ENCODE measurements at places on chromosomes 5 and 9.

GRCh38 chr5:87183896-87184295 is 83.8 kb upstream of the RASA1 start:
- no peak for DNase-seq

DNA sequence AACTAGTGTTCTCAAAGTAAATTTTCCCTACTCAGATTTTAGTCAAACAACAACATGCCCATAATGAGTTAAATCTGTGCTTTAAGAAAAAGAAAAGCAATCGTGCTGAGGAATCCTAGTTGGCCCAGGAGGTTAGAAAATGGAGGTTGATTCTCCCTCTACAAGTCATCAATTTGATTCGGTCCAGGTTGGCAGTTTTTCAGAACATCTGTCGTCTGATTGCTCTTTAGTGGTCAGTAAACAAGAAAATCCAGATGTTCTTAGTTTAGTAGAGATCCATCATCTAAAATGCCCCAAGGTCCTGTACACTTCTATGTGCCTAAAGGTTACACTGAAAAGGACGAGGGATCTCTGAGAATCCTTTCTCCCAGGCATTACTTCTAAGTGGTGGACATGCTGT is 659.2 kb downstream of the MTRR start:
- DNase-seq: no peak

GRCh38 chr9:114008667-114009410 is 69.3 kb downstream of the AMBP start:
- DNase-seq: no peak

GRCh38 chr5:144979516-144980264 is 809.0 kb downstream of the KCTD16 start:
- DNase-seq: no peak

DNA sequence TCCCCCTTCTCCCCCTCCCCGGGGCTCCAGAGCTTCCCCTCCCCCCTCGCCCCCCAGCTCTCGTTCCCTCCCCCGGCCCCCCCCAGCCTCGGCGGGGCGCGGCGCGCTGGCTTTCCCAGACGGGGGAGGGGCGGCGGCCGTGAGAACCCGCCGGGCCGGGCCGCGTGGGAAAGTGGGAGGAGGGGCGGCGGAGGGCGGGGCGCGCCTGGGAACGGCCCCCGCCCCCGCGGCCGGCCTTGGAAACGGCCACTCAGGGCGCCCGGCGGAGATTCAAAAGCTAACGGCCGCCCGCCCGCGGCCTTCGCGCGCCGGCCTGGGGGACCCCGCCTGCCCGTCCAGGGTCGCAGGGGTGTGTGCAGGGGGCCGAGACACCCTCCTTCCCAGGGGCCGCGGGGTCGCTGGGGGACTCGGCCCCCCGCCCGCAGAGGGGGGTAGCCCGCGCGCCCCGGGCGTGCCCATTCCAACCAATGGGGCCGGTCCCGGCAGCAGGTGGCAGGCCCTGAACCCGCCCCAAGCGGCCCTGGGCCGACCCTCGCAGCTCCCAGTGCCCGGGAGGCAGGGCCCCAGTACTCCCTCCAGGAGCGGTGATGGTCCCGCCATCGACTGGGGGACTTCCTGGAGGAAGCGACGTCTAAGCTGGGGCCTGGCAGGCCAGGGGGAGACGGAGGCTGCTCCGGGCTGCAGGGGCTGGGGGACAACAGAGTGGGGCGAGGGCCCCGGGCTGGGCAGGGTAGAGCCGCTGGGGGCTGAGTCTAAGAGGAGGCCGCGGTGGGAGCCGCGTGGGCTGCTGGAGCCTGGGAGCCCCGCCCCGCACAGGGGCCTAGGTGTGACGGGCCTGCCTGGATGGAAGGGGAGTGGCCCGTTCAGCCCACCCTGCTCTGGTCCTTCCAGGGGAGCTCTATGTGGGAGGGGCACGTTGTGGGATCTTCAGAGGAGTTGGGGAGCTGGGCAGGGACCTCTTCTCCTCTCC is 14.2 kb upstream of the NRARP start:
- no peak for DNase-seq

DNA sequence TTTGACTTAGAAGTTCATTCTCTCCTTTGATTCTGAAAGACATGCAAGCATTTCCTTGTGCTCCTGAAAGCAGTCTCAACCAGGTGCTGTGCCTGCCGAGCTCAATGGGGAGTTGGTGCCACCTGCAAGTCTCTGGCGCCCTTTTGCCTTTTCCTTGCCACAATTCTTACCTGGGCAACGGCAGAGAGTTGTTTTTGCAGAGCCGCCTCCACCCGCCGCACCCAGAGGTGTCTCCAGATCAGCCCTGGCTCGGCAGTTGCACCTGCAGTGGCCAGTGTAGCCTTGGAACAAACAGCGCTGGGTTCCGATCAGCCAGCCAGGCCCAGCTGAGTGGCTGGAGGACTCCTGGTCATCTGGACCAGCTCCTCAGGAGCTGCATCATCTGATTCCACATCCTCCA is 262.9 kb downstream of the IRX2 start:
- no peak for DNase-seq

GRCh38 chr9:91803151-91803940 is 146.7 kb downstream of the ROR2 start:
- DNase-seq: peak; percentile 17

DNA sequence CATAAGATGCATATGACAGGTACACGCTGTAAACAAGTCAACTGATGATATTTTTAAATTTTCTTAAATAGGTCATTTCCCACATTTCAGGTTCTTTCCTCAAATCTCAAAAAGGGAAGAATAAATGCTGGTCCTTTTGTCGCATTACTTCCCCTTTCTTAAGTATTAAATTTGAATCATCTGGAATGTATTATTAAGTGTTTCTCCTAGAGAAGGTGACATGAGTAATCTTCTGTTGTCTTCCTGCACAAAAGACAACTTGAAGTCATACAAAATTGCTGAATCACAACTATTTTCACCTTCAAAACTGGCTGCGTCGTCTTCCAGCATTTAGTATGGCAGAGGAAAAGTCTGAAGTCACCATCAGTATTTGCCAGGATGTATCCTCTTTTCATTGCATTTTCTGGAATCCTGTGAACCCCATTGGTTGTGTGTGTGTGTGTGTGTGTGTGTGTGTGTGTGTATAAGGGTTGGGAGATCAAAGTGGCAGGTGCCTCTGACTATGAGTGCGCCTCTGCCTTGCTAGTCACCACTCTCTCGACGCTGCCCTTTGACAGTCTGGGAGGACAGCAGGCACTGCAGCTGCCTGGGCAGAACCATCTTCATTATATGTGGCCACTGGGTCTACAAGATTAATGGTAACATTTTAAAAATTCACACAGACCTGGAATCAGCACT is 86.9 kb downstream of the MVB12B start:
- no peak for DNase-seq

- DNase-seq: no peak
These were observed 1248.9 kb upstream of the ACO1 start for GRCh38 chr9:31135567-31135966.

DNA sequence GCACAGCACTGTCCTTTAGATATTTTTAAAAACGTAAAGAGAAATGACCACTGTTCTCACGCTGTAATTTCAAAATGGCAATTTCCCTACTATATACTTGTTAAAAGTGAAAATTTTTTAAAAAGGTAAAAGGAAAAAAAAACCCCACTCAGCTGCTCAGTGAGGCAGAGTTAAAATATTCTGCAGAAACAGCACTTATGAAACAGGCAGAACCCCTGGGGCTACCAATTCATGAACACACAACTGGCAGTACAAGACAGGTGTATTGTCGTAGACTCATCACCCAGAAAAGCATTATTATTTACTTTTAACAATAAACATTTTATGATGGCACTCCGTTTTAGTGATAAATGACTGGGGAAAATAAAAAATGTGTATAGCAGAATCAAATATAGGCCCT is 1.5 kb upstream of the RASGRF2 start:
- DNase-seq: no peak

DNA sequence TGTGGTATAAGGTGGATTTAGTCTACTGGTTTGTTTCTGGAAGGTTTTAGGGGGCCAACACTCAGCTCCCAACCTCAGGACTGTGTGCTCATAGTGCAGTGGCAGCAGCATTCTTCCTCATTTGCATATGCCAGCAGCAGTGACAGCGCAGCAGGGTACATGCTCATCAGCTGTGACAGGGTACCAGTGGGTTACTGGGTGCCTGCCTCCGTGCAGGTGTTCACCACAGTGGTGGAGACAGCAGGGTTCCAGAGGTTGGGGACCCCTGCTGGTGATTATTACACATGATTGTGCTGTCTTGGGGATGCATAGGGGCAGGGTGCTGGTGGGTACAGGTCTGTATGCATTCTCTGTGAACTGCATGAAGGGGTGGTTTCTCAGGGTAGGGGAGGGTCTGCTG is 45.5 kb upstream of the IFNE start:
- DNase-seq: no peak

GRCh38 chr5:132746954-132747615 is at the start of gene CCNI2:
TSS of gene CCNI2 (plus strand) at chr5:132747426. CDS start at chr5:132747496, 70 bp downstream.
- no peak for DNase-seq

DNA sequence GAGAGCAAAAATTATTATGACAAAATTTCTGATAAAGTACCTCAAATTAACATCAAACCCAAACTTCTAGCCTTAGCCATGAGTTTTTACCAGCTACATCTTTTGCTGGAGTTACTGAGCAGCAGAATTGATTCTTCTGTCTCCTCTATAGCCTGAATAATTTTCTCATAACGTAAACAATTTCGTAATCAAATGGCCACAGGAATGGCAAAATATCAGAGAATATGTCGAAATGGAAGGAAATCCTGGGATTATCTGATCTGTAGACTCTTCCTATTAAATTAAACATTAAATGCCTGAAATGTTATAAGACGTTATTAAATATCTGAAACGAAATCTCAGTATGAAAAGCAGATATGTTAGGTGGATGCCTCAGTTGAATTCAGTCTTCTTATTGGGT is 41.1 kb downstream of the LURAP1L start:
- peak; percentile 56 for DNase-seq

DNA sequence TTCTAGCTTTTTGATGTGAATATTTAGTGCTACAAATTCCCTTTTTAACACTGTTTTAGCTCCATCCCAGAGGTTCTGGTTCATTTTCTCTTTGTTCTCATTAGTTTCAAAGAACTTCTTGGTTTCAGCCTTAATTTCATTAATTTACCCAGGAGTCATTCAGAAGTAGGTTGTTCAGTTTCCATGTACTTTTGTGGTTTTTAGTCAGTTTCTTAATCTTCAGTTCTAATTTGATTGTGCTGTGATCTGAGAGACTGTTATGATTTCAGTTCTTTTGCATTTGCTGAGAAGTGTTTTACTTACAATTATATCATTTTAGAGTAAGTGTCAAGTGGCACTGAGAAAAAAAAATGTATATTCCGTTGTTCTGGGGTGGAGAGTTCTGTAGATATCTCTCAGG is 240.1 kb upstream of the RASA1 start:
- no peak for DNase-seq

- DNase-seq: no peak
These were observed 175.9 kb downstream of the ENC1 start for GRCh38 chr5:74464512-74465209.

DNA sequence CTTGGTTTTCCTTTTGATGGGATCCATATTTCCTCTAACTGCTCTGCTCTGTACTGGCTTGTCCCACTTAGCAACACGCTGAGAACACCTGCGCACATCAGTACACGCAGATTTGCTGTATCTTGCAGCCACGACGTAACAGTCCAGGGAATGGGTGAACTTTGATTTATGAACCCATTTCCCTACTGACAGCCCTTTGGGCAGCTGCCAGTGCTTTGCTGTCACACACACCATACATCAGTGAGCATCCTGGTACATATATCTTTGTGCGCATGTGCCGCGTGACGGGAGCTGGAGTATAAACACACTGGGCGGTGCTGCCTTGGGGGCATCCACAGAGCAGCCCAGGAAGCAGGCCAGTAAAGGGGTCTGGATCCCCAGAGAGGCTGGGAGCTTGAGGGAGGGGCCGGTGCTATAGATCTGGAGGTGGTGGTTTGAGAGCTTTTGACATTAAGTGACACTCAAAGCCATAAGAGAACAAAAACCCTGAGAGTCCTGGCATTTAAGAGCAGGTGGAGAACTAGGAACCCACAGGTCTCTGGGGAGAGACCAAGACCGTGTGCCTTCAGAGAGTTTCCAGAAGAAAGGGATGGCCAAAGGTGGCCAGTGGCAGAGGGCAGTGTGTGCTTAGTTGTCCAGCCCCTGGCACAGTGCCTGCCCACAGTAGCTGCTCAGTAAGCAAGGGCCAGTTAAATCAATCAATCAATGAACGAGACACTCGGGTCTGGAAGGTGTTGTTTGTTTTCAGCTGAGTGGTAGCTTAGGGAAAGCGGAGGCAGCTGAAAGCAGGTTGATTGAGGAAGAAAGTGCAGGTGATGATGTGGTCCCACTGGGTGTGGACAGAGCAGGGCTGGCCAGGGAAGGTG is 53.7 kb downstream of the LMX1B start:
- DNase-seq: no peak

DNA sequence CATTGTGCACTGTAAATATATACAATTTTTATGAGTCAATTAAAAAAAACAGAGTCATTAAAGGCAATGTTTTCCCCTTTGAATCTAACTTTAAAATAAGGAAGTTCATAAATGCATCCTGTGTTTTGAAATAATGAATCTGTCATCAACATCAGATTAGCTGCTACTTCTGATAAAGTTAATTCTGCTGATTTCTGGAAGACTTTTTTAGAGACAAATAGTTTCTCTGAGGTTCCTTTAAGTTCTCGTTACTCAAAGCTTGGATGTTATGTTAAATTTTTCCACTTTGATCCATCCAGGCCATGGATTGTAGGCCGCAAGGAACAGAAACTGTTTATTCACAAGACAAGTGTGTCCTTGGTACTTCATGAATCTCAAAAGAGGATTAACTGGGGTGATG is 115.5 kb downstream of the CARTPT start:
- DNase-seq: no peak

GRCh38 chr5:113293068-113293974 is 141.5 kb downstream of the TSSK1B start:
- no peak for DNase-seq

DNA sequence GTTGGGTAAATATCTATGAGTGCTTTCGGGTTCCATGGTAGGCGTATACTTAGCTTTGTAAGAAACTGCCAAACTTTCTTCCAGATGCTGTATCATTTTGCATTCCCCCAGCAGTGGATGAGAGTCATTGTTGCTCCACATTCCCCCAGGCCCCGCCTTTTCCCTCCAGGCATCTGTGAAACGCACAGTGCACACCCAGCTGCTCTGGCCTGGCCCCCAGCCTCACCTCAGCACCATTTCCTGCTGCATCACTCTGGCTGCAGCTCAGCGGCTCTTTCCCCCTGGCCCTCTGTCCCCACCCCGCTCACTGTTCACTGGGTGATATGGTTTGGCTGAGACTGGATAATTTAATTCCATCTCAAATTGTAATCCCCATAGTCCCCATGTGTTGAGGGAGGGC is 76.6 kb upstream of the SPTLC1 start:
- DNase-seq: peak; percentile 30

- DNase-seq: no peak
These were observed at the start of gene WNK2 for GRCh38 chr9:93183663-93184431. TSS of gene WNK2 (plus strand) at chr9:93184139. CDS start at chr9:93184930, 791 bp downstream.

GRCh38 chr5:114390431-114390830 is 28.6 kb downstream of the KCNN2 start:
- no peak for DNase-seq

- DNase-seq: no peak
These were observed 639 bp downstream of the EHMT1 start for GRCh38 chr9:137619240-137620047.

Measured in fibroblast of skin of left quadriceps (primary cell).